ENCODE measurements at places on chromosomes 6 and 20. TPM values are rescaled to one million over a fixed set of nuclear protein-coding genes. Genes with fewer than 3 reads are reported as not detected.

Gene EYS
- total RNA-seq: 0.38 TPM

DNA sequence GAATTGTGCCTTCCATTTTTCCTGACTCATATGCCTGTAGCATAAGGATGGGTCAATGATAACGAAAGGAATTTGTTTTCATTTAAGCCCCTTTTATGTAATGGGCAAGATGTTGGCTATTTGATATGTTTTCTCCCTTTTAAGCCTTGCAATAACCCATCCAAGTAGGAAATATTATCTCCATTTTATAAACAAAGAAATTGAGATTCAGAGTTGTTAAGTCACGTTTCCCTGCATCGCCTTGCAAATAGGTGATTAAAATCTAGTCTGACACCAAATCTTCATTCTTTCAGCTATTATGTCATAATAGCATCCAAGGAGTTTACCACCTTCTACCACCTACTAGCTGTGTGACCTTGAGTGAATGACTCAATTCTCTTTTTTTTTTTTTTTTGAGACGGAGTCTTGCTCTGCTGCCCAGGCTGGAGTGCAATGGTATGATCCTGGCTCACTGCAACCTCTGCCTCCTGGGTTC lies 7.0 kb downstream of the HNF4A start:
- DNase-seq: no peak
- no peak overlapping the region for H3K27ac ChIP-seq
- no peaks in the 10 kb centered on the region for H3K4me1 ChIP-seq
- H3K36me3 ChIP-seq: no peaks in the 10 kb centered on the region

GRCh38 chr20:42968746-42969145 lies 221.0 kb downstream of the PTPRT start:
- no peak overlapping the region for H3K27ac ChIP-seq
- no peaks in the 10 kb centered on the region for H3K4me1 ChIP-seq
- H3K4me3 ChIP-seq: no peak overlapping the region
- H3K36me3 ChIP-seq: no peaks in the 10 kb centered on the region
- DNase-seq: no peak

DNA sequence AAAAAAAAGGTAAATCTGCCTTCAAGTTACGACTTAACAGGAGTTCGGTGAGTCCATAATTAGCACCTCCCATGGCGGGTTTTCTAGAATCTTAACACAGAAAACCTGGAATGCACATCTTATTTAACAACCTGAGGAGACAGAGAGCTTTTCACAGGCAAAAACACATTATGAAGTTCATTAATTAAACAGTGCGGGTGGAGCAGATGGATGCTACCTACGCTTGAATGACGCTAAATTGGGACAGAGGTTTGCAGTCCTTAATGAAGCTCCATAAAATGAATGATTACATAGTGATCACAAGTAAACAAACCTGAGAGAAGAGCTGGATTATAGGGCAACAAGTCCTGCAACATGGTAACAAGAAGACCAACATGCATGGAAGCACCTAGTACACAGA lies 81.0 kb downstream of the INSM1 start:
- no peak overlapping the region for H3K4me3 ChIP-seq
- no peak overlapping the region for H3K27ac ChIP-seq
- peaks cover 16% of the 10 kb centered on the region for H3K4me1 ChIP-seq
- H3K36me3 ChIP-seq: no peaks in the 10 kb centered on the region
- no peak for DNase-seq

GRCh38 chr6:40631744-40632143 lies 44.6 kb upstream of the LRFN2 start:
- H3K36me3 ChIP-seq: no peaks in the 10 kb centered on the region
- H3K4me1 ChIP-seq: no peaks in the 10 kb centered on the region
- H3K27ac ChIP-seq: no peak overlapping the region
- DNase-seq: no peak
- H3K4me3 ChIP-seq: no peak overlapping the region

- H3K4me3 ChIP-seq: no peak overlapping the region
- no peak overlapping the region for H3K27ac ChIP-seq
- H3K4me1 ChIP-seq: no peaks in the 10 kb centered on the region
- peak; percentile 53 for DNase-seq
These were observed 73.2 kb downstream of the ROS1 start for GRCh38 chr6:117352466-117353081.
